T-helper 2 cell (primary cell): ENCODE measurements at places on chromosomes 5 and 9.

DNA sequence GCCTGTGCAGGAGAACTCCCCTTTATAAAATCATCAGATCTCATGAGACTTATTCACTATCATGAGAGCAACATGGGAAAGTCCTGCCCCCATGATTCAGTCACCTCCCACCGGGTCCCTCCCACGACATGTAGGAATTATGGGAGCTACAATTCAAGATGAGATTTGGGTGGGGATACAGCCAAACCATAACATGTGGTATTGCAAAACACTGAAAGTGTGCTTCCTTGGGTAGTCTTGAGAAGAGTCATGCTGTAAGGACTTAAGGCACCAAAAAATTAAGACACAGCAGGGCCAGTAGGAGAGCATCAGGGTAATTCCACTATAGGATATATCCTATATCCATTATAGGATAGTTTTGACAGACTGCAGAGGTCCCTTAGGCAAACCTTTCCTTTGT, 29.4 kb upstream of the GDNF start:
- DNase-seq = no peak

DNA sequence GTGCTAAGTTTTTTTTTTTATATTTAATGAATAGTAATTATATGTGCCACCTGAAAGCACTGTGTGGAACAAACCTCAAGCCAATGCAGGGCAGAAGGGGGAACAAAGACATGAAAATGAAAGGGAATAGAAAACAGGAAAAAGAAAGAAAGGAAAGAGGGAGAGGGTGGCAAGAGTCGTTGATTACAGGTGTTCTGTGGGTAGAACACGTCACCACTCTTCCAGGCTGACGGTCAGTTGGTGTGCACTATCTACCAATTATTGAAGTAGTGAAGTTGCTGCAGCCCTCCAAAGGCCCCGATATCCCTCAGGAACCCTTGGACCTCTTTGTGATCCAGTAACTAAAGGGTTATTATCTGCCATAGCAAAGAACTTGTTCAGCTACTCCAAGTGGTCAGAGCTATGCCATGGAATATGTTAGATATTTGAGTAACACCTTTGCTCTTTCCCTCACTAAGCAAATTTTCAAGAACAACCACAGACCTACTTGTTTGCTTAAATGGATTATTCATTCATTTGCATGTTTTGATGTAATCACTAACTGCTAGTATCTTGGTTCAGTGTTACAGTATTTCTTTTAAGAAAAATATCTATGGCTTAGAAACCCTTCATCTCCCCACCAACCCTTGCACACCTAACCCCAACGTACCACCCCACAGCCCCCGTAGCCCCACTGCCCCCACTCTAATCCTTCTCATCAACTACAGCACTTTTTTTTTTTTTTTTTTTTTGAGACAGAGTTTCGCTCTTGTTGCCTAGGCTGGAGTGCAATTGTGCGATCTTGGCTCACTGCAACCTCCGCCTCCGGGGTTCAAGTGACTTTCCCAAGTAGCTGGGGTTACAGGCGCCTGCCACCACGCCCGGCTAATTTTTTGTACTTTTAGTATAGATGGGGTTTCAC, 31.3 kb downstream of the FYB1 start:
- no peak for DNase-seq

DNA sequence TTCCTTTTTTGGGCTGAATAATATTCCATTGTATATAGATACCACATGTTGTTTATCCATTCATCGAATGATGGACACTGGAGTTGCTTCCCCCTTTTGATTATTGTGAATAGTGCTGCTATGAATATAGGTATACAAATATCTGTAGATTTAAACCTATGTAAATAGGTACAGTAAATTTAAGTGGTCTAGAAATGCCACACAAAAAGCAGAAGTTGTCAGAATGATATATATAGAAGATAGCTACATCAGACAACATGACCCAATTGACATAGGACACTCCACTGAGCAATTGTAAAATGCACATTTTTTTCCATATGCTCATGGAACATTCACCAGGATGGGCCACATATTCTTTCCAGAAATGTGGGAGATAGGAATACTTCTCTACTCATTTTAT, 77.6 kb downstream of the SMIM15 start:
- no peak for DNase-seq

DNA sequence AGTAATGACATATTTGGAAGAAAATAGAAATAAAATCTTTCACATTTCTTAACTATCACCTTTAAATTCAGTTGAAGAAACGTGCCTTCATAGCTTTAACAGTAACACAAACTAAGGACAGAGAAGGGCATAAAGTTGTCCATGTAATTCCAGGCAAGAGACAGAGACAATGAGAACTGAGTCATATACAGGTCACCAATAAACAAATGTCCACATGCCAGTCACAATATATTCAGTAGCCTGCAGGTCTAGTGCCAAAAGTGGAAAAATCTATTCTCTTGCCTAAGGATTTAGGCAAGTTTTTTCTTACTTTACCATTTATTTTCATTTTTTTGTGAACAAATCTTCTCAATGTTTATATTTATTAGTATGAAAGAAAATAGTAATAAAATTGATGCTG, 1711.5 kb upstream of the NUDT12 start:
- no peak for DNase-seq

DNA sequence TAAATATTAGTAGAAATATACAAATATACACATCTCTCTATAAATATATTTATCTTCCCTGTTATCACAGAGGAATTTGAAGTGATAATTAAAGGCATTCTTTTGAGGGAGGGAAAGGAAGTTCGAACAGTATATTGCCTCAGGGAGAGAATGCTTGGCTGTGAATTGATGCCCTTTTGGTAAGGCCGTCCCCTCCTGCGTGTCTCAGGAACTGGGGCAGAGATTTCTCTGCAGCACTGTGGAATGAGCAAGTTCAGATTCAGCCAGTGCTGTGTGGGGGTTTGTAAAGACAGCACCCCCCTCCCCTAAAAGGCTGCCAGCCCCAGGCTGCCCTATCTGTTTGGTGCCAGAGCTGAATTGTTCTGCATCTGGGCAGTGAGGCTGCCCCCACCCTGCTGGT, 42.0 kb downstream of the UBE2QL1 start:
- DNase-seq = no peak

DNA sequence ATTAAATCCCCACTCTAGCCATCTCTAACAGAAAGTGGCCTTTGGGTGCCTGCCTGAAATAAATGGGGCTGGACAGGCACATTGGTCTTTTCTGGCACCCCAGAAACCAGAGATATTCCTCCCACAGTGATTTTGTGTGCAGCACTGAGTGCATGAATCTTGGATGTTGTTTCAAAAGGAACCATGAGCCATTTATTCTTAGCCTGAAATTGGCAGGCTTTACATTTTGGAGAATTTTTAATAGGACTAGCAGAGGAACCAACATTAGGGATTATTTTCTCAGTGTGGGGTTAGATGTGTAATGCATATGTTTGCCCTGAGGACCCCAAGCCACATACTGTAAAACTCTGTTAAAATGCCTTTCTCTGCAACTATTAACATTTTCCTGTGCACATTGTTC, 451.3 kb downstream of the NFIB start:
- DNase-seq = no peak

DNA sequence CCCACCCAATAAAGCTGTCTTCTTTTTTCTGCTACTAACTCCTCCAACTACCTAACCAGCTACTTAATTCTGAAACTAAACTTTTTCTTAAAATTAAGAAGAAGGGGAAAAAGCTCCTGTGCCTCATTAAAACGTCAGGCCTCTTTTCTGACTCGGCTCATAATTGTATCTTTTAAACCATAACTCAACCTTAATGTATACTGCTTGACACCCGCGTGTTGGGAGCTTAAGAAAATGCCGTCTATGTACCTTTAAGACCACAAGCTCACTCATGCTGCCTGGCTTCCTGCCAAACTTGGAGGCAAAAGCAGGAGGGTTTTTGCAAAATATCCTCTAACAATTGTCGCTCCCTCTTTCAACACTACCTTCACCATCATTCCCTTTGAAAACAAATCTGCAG, 5.0 kb downstream of the EBF1 start:
- no peak for DNase-seq

DNA sequence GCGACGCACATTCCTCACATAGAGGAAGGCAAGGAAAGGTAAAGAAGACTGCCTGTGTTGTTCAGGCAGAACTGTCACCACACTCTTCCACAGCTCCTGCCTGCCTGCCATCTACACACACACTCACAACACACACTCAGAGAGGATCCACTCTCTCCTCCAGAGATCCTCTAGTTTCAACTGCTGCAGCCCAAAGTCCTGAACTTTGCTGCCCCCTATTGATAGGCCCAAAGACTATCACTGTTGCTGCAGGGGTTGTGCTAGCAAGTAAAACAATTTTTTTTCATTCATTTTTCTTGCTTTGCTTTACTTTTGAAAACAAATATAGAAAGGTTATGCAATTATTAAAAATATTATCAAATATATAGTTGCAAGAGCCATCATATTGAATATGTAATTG, 5.9 kb upstream of the CFAP90 start:
- DNase-seq = no peak

DNA sequence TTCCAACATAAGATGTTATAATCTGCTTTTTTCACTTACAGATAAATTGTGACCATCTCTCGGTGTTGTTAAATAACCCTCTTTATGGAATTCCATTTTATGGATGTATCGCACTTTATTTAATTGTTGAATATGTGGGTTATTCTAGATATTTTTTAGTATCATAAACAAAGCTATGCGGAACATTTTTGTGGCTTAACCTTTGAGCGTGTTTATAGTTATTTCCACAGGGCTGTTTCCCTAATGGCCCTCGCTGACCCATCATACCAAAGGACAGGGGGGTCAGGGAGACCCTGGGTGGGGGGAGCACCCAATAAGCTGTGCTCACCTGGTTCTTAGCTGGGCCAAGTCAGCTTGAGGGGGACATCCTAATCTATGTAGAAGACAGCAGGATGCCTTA, 65.3 kb downstream of the NDST1 start:
- DNase-seq = no peak
